ENCODE measurements at places on chromosomes 4 and X. TPM values are rescaled to one million over a fixed set of nuclear protein-coding genes. Genes with fewer than 3 reads are reported as not detected.

DNA sequence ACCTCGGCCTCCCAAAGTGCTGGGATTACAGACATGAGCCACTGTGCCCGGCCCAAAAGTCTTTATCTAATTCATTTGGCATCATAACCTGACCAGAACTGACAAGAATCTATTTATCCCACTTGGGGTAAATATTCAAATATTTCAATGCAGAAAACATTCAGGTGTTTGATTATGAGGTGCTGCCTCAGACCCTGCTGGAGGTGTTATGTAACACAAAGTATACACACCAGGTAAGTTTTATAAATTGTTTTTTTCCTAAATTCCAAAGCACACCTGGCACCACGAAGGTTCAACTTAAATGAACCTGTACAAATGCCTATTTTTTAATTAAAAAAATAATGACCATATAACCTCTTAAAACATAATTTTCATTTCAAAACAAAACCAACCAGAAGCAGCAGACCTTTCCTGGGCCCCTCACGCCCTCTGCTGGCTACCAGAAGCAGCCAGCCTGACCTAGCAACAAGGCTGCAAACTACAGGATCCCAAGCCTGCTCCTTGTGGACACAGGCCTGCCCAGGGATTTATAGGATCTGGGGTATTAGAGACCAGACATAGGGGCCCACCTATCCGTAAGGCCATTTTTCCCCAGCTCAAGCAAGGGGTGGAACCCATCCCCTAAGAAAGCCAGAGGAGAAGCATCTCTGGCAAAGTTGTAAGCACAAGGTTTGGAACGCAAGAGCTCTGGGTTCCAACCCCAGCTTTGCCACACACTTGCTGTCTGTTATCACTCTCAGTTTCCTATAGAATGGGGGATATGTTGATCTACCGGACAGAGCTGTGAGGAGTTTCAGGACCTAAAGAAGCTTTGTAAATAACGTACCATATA is 11.7 kb downstream of the OTUD5 start:
- peak; percentile 31 for DNase-seq

LONRF3 gene
- 1.2 TPM for polyA plus RNA-seq

DNA sequence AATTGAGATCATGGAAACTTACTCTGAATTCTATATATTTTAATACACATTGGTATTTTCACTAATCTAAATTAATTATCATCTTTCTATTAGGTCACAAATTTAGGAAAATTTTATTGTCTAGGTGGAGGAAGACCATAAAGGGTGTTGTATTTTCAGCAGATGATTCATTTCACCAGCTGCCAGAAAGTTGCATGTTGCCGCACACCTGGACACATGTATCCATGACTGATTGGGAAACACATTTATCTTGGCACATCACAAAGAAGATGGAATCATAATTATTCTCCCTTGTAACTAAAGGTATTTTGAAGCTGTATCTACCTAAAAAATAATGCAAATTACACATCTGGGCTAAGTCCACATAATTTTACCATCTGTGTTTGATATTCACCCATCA is 33.1 kb downstream of the SLC7A11 start:
- no peak for DNase-seq

FGF13 gene
- not detected for polyA plus RNA-seq

CBR4 gene
- polyA plus RNA-seq, result 4.1 TPM

DNA sequence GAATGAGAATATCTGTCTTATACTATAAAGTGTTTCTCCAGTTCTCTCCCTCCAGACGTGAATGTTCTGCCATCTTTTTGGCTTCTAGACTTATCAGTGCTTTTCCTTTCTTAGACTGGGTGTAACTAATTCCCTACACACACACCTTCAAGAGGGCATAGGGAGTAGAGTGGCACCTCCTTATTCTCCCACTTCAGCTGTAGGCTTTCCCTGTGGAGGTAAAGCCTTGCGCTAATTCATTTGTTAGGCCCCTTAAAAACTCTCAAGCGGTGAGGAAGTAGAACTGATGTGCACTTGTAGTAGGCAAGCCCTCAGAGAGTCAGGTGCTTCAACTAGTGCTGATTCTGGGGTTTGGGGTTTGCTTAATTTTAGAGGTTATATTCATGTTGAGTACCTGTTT is 10.0 kb downstream of the KLHL2 start:
- no peak for DNase-seq

DNA sequence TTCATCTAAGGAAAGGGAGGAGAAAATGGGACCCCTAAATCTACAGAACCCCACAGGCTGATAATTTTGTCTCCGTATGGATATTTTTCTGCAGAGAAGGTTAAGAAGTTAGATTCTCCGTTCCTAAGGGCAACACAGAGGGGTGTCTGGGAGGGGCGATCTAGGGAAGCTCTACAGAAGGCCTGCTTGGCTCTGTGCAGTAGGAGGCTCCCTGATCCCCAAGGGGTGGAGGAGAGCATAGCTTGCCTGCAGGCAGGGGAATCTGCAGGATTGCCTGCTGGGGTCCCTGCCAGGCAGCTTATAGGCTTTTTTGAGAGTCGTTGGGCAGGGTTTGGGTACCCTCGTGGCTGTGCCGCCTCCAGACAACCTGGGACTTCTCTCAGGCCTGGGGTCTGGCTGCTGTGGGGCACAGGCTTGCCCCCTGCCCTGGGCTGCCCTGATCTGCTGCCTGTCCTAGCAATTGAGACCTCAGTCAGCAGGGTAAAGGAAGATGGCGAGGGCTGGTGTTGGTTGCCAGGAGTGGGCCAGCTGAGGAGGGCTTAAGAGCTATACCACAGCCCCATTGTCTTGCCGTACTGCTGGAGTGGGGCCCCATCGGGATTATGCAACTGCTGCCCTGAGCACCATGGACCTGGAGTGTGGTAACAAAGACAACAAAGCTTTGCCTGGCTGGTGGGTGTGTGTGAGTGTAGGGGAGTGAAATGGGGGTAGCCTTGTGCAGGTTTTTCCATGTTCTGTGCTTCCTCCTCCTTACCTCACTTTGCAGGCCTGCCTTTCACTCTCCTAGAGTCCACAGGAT is 74.1 kb downstream of the EFNB1 start:
- no peak for DNase-seq

- DNase-seq, result no peak
Observed at GRCh38 chr4:123826896-123827295, 430.3 kb downstream of the SPRY1 start.

GRCh38 chrX:84724576-84724975 is 222.3 kb upstream of the HDX start:
- DNase-seq, result no peak

DNA sequence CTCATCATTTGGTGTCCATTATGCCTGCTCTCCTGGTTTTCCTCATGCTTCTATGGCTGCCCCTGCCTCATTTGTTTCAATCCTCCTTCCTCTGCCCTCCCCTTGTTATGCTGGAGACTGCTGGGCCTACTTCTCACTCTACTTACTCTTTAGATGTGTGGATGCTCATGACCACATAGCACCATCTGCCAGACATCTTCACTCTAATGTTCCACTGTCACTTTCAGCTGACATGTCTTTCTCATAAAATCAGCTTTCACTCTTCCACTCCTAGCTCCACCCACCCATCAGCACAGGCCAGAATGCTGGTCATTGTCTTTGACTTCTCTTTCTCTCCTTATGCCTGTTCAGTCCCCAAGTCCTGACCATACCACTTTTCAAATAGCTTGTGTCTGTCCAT is 86.8 kb downstream of the REPS2 start:
- DNase-seq, result no peak

DNA sequence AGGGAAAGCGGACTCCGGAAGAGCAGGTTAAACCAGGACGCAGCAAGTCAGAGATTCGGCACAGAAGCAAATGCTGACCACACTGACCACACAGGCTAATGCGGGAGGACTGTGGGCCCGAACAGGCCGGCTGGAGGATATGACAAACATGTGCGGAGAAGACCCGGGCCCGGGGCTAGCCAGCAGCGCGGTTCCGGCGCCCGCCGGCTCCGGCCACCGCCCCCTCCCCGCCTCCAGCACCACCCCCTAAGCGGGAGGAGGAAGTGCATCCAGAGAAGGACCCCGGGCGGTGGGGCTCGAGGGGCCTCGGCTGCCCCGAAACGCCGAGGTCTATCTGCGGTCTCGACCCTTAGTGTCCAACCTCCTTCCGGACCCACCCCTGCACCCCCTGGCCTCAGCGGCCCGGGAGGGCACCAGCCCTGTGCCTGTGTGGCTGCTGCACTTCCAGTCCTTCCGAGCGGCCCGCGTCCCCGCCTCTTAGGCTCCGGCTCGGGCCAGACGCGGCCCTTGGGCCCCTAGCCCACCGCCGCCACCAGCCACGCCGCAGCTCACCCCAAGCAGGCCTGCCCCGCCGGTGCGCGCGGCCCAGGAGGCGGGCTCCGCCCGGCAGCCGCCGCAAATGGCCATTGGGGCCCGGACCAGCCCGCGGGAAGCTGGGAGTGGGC is 2.1 kb downstream of the ELOVL6 start:
- DNase-seq, result peak; percentile 7

- DNase-seq, result no peak
Observed at GRCh38 chrX:120514236-120514635, 45.1 kb upstream of the LAMP2 start.

DNA sequence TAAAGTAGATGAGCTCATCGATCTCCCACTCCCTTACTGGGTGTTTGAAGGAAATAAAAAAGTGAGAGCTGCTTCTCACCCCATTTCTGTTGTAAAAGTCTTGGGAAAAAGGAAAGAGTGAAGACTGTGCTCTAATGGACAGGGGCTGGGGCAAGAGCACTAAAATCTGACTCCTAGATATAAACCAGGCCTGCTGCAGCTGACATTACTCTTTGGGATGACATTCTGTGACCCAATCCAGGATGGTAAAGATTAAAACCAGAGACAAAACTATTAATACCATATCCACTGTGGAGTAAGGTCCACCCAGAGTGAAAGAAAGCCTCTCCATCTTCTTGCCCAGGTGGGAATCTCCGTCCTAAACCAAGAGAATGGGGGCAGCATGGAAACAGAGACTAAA is 20.1 kb upstream of the NEUROG2 start:
- DNase-seq, result no peak

MAGED4 gene
- polyA plus RNA-seq, result not detected

- no peak for DNase-seq
Observed at GRCh38 chrX:127457161-127457560, 595.0 kb downstream of the ACTRT1 start.

- DNase-seq, result no peak
Observed at GRCh38 chr4:151960449-151961230, 199.8 kb upstream of the GATB start.

DNA sequence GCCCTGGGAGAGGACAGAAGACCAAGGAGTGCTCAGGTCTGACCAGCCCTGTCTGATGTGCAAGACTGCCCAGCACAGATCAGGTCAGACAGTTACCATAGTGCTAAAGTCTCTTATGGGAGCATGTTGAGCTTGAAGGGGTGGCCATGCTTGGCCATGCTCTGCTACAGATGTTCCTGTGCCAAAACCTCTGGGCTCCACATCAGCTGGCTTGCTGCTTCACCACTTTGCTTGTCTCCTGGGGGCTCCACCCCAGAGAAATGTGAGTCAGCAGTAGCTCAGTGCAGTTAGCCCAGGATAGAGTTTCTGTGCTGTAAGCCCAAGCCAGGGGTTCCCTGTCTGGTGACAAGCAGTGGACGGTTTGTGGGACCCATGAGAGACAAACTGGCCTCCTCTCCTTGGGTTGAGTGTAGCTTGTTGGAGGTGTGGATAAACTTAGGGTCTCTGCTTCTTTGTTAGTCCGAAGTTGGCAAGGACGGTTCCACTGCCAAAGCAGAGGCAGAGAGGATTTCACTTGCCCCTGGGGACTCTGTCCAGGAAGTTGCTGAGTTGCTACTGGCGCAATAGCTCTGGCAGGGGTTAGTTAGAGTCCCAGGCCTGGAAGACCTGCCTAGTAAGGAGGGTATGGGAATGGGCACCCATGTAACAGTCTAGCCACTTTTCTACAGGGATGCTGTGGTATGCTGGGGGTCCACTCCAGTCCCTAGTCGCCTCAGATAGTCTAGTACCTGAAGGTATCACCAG is 8.7 kb upstream of the TMSB15C start:
- no peak for DNase-seq

GRCh38 chrX:26262121-26262523 is 46.2 kb downstream of the MAGEB5 start:
- DNase-seq, result no peak

TMPRSS11A gene
- polyA plus RNA-seq, result not detected

- DNase-seq, result no peak
Observed at GRCh38 chr4:107712236-107712635, 7.8 kb downstream of the PAPSS1 start.

DNA sequence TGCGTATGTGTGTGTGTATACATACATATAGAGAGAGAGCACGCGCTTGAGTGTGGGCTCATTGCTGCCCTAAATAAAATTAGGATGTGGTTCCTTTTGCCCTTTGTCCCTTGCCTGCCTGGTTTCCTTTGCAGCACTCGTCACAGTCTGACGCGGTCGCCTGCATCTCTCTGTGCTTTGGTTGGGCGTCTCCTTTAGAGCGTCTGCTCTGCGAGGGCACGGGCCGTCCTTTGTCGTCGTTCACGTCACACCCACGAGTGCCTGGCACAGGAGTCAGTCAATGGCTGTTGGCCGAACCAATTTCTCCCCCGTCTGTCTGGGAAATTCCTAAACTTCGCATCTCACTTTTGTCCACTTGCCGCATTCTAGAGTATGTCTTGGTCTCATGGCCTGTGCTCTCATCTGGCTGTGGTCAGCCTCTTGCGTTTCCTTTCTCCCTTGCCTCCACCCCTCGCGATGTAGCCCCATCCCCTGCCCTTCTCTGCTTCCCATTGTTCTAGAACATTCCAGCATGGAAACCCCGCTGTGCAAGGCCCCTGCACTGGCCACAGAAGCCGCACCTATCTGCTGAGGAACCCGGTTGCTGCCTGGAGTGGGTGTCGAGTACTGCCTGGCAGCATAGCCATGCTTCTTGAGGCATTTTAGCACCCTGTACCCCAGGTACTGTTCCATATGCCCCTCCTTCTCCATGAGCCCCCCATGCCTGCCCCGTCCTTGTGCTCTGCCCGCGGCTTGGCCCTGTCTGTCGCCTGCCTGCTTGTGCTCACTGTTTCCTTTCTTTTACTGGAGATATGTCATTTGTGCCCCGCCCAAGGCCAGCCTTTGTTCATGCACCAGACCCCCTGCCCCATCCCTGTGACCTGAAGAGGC is 8.0 kb downstream of the MAEA start:
- no peak for DNase-seq

IL2RG gene
- polyA plus RNA-seq, result 48.3 TPM

- no peak for DNase-seq
Observed at GRCh38 chrX:103519389-103519788, at the start of gene RAB40A. Gene RAB40A (minus strand): TSS chrX:103519489. CDS start chrX:103500756, 18,733 bp downstream.

GRCh38 chrX:134931550-134931949 is 59.2 kb upstream of the SMIM10 start:
- no peak for DNase-seq

CFAP47 gene
- not detected for polyA plus RNA-seq

- DNase-seq, result no peak
Observed at GRCh38 chr4:13852411-13852810, 224.9 kb upstream of the BOD1L1 start.

DNA sequence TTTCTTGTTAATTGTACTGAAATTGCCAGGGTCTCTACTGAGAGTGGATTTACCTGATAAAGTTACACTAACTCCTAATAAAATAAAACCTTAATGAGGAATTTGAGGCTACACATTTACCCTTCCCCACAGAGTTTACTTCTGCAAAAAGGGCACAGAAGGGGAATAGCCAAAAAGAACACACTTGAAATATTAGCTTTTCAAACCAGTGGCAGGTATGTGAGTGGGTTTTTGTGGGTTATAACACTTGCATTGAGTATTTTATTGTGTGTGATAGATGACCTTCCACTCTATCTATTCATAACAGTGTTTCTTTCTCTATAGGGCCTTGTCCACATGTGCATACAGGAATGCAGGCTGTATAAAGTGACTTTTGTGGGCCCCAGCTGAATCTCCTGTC is 5.0 kb upstream of the GPR174 start:
- no peak for DNase-seq
